NT2/D1 (cell line): ENCODE measurements at places on chromosomes 12 and 14.

- no peak for DNase-seq
These were observed 43.3 kb upstream of the NT5DC3 start for GRCh38 chr12:103884316-103884715.

DNA sequence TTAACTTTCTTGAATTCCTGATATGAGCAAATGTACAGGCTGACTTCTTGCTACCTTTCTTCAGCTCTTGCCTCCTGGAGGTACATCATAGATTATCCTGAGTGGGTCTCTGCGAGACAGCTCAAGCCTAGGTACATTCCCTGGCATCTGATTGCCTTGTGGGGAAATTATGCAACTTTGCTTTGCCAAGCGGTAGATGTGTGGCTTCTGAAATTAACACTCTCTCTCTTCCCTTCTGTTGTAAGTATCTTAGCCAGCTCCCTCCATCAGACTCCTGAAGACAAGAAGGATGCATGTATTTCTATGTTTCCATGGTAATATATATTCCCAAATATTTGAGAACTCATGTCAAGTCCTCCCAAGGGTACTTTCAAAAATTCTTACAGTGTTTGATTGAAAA, 16.2 kb upstream of the SLC16A7 start:
- DNase-seq = no peak

DNA sequence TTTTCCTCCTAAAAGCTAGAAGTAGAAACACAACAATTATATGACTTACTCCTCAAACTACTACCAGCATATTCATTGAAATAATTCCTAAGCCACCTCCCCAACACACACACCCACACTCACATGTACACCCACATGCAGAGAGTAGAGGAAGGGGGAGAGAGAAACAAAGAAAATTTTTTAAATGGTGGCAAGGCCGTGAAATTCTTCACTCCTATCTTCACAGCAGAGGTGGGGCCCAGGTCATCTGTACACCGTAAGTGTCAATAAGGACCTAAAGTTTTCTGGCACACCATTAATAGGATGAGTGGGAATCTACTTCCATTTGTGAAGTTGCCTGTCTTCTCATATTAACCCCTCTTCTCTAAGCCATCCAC, 73.9 kb upstream of the EGLN3 start:
- DNase-seq = no peak

DNA sequence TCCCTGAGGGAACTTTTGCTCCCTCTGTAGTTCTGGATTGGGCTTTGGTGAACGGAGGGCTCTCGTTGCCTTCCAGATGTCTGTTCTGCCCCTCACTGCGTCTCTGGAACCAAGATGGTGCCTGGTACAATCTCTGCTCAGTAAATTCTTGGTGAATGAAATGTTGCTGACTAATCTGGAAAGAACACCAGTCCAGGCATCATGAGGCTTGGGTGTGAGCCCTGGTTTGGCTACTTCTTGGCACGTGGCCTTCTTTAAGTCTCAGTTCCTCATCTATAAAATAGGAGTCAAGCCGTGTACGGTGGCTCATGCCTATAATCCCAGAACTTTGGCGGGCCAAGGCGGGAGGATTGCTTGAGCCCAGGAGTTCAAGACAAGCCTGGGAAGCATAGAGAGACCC, 4.3 kb downstream of the HHIPL1 start:
- no peak for DNase-seq

DNA sequence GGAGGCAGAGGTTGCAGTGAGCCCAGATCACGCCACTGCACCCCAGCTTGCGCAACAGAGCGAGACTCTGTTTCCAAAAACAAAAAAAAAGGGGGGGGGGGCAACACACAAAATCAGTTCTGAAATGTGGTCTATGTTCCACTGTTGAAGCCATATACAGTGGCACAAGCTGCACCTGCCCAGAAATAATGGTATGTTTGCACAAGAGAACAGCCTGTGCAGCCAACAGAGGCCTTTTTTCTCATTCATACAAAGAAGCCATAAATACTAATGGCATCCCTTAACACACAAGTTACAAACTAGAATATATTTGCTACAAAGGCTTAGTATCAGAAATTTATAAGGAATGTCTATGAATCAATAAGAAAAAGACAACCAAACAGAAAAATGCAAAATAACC, 37.1 kb downstream of the ITPR2 start:
- no peak for DNase-seq

GRCh38 chr12:21828779-21829178, 54.3 kb upstream of the KCNJ8 start:
- no peak for DNase-seq

DNA sequence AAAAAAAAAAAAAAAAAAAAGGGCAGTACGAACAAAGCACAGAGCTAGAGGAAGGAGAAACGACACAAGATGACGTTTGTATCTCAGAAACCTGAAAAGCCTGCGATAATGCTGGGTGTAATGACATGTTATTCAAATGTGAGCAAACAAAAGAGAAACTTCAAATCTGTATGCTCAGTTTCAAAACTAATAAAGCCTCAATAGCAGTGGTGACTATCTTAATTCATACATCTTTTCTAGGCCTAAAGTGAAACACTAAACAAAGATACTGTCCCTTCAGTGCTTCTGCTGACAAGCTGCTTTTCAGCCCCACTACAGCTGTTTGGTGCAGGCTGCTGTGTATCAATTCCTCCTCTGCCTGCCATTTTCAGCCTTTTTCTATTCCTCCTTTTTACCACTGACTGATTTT, 15.8 kb downstream of the ITPR2 start:
- DNase-seq = no peak

DNA sequence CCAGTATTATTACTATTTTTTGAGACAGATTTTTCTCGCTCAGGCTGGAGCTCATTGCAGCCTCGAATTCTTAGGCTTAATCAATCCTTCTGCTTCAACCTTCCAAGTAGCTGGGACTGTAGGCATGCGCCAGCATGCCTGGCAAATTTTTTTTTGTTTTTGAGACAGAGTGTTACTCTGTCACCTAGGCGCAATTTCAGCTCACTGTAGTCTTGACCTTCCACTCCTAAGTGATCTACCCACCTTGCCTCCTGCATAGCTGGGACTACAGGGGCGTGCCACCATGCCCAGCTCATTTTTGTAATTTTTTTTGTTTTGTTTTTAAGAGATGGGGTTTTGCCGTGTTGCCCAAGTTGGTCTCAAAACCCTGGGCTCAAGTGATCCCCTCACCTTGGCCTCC, 15.2 kb downstream of the ERC1 start:
- DNase-seq = no peak

- no peak for DNase-seq
These were observed 201.1 kb downstream of the PIK3C2G start for GRCh38 chr12:18462442-18462841.

DNA sequence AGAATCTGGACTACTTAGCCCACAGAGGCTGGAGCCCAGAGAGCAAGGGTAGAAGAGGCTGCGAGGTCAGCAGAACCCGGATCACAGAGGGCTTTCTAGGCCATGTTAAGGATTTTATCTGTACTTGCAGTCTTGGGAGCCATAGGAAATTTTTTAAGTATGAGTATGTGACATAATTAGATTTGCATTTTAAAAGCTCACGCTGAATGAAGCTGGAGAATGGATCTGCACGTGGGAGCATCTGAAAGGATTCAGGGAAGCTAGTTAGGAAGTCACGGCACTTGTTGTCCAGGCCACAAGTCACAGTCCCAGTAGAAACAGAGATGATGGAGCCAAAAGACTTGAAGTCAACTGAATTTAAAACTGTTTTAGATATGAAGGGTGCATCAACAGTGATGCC, 14.1 kb downstream of the CORO1C start:
- no peak for DNase-seq

- no peak for DNase-seq
These were observed 1.2 kb upstream of the SIVA1 start for GRCh38 chr14:104751539-104752422.

DNA sequence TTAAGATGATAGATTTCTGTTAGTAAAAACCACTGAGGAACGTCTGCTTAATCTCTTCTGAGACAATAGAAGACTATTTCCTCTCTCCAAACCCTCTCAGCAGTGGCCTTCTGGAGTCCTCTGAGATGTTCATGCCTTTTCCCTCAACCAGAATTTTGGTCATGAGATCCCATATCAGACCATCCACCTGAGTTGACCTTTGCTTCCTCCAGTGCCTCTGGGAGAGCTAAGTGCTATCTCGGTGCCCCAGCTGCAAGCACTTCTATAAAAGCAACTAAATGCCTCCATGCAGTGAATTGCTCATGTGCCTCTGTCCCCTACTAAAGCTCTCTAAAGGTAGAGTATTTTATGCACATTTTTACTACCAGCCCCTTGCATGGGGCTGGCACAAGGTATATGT, 172.8 kb upstream of the BCL2L14 start:
- DNase-seq = no peak

DNA sequence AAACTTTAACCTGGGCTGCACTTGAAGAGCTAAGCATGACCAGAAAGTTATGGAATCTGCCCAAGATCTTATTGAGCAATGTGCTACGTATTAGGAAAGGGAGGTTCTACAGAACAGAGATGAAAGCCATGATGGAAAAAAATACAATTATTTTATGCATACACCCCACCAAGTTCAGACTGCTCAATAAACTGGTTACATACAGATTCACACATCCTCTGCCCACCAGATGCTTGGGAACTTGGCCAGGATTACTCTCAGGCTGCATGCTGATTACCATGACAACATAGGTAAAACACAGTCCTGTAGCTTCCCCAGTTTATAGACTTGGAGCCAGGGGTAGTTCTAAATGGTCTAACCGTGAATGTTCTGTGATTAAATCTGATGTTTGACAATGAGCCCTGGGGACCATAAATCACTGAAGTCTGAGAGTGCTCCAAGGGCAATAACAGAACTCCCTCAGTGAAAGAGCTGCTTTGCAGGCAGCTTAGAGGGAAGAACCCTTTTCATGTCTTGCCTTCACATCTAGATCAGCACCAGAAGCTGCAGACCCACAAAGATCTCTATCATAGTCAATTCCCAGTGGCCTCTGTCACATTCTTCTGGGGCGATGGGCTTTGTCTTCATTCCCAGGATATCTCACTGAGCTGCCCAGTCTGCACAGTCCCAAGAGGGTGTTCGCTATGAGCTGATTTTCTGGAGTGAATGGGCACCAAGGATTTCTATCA, 232.2 kb downstream of the EMP1 start:
- no peak for DNase-seq
